ENCODE measurements at places on chromosomes 4 and X.

- no peaks in the 10 kb centered on the region for H3K4me1 ChIP-seq
- H3K36me3 ChIP-seq = no peaks in the 10 kb centered on the region
- no peak overlapping the region for H3K4me3 ChIP-seq
- H3K27me3 ChIP-seq = no peaks in the 10 kb centered on the region
Measured at GRCh38 chr4:172708184-172708583, 460.4 kb upstream of the GALNT7 start.

- H3K27ac ChIP-seq = no peak overlapping the region
- no peaks in the 10 kb centered on the region for H3K36me3 ChIP-seq
- H3K4me3 ChIP-seq = no peak overlapping the region
- H3K27me3 ChIP-seq = no peaks in the 10 kb centered on the region
Measured at GRCh38 chr4:177380730-177381287, 61.4 kb downstream of the AGA start.

- H3K27ac ChIP-seq = no peak overlapping the region
- no peak for DNase-seq
- no peaks in the 10 kb centered on the region for H3K4me1 ChIP-seq
- H3K27me3 ChIP-seq = no peaks in the 10 kb centered on the region
- no peak overlapping the region for H3K4me3 ChIP-seq
Measured at GRCh38 chr4:88335092-88335665, 43.5 kb upstream of the HERC6 start.

DNA sequence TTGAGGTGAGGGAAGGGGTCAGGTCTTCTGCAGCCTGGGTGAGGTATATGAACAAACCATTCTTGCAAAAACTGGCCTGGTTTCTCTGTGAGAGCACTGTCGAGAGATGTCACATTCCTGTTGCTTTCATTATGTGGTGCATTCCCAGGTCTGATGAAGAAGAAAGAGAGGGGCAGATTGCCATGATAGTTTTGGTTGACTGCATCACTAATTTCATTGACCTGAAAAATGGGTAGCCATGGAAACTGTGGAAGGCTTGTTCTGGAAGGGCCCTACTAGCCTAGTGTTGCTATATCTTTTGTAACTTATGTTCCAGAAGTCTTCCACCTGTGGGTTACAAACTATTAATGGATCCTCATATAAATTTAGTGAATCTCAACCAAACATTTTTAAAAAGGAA is 32.9 kb upstream of the CYBB start:
- H3K36me3 ChIP-seq = no peaks in the 10 kb centered on the region
- no peak overlapping the region for H3K27ac ChIP-seq
- H3K4me3 ChIP-seq = no peak overlapping the region

All from pancreas (tissue), 10 donors.